Suprapubic skin (tissue), 4 donors: ENCODE measurements at places on chromosomes 6 and 20.

GRCh38 chr6:154994836-154995253, 270 bp upstream of the TIAM2 start:
- DNase-seq: no peak

- DNase-seq: no peak
Measured at GRCh38 chr6:100447081-100447899, 17.4 kb downstream of the SIM1 start.

DNA sequence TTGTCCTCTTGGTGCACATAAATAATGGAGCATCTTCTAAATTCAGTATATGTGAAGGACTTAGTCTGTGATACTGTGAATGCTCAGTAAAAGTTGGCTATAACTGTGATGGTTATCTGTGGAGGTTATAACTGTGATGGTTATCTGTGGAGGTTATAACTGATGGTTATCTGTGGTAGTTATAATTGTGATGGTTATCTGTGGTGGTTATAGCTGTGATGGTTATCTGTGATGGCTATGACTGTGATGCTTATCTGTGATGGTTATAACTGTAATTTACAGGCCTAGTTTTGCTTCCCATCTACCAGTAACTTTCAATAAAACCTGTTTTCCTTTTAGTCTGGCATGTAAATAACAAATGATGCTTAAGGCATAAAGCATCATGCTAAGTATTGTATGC, 16.5 kb downstream of the PTK7 start:
- no peak for DNase-seq

DNA sequence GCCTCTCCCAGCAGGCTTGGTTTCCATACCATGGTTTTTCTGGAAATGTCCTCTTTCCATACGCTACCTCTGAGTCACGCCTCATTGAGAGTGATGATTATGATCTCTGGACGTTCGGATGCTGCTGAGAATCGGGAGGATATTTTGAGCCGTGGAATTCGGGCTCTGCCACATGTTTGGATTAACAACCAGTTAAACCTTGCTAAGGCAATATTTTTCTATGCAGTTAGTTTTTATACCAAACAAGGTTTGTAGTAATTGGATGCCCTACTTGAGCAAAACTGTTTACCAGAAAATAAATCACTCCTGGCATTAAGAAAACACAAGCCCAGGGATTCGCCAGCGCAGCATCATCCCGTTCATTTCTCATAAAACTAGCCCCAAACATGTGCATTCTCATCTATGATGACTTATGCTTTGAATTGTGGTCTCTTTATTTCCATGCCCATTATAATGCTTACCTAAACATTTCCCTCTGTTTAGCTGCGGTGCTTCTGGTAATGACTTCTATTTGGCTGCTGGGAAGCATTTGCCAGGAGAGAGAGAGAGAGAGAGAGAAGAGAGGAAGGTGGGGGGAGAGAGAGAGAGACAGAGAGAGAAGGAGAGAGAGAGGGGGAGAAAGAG, 198.9 kb downstream of the CLIC5 start:
- no peak for DNase-seq

DNA sequence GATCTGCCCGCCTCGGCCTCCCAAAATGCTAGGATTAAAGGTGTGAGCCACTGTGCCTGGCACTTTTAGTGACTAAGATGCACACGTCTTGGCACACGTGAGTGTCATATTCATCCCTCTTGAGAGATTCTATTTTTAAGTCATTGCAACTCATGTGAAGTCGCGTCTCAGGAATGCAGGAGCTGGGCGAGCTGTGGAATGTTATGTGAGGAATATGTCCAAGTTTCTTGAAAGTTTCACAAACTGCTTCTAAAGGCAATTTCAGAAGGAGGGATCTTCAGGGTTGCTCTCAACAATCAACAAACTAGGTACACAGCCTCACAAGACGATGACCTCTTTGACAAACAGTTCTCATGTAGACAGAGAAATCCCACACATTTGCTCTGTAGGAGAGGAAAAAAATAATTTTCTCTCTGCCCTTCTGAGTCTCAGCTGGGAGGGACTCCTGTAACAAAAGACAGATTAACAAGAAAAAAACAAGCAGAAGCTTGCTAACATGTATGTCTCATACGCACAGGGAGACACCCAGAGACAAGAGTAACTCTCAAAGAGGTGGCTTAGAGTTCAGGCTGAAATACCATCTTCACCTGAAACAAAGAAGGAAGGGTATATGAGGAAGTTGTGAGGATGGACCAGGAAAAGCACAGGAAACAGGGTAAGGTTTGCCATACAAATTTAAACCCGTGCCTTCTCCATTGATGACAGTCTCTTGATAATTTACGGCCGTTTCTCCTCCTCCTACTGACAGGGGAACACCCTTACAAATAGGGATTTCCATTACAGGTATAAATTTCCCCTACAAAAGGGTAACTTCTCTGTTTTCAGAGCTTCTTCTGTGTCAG, 45.3 kb upstream of the FAM50B start:
- no peak for DNase-seq

DNA sequence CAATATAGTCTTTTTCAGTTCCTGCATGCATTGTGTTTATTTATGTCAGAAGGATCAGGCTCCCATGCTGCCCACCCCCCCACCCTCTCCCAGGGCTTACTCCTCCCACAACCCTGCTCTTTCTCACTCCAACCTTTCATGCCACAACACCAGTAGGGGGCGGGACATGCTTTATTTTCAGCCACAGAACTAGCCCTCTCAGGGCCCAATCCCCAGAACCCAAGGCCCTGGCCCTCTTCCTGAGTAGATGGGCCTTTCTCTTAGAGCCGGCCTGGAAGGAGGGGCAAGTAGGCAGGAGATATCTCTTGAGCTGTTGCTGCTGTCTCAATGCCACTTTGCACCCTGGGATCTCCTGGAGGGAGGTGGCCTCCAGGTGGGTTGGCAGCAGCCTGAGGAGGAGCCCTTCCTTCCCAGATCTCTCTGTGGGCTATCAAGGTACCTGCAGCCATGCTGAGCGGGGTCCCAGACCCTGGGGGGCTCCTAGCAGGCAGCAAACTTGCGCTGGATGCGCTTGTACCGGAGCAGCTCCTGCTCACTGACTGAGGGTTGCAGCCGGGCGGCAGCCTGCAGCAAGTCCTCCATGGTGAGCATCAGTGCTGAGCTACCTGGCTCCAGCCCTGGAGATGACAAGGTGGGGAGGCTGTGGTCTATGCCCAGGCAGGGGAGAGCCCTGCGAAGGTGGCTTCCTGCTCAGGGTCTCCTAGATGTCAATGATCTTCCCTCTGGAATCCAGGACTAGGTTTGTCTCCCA, 3.5 kb downstream of the GNMT start:
- DNase-seq: no peak

GRCh38 chr6:9564021-9564420, 850.9 kb downstream of the TFAP2A start:
- no peak for DNase-seq
